ENCODE measurements at places on chromosomes 13 and 19.

- no peak for DNase-seq
Measured at GRCh38 chr13:110391273-110391672, 84.2 kb downstream of the COL4A2 start.

DNA sequence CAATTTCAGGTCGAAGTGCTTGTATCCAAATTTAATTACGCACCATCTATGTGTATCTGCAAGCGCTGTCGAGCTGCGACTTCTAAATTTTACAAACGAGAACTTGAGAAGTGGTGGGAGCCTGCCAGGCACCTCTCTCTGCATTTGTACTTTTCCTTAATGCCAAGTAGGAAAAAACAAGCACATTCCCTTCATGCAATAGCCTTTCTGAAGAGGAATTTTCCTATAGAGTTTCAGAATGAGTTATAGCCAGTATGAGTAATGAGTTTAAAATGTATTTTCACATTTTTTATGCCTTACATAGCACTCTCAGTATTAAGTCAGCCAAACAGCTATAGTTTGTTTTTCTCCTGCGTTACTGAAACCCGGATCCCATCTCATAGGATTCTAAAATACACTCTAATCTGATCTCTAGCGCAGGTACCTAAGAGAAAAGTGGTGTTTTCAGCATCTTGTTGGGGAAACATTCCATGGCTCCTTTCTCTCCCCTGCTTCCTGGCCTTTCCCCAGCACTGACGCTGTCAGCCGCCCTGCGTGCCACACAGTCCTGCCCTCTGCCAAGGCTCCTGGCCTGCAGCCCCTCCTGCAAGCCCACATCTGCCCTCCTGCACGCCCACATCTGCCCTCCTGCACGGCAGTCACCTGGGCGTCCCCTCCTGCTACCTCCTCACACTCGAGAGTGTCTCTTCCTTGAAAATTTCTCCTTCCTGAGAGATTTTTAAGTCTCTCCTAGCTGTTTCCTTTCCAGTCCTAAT lies 526.9 kb downstream of the MYO16 start:
- DNase-seq, result no peak

DNA sequence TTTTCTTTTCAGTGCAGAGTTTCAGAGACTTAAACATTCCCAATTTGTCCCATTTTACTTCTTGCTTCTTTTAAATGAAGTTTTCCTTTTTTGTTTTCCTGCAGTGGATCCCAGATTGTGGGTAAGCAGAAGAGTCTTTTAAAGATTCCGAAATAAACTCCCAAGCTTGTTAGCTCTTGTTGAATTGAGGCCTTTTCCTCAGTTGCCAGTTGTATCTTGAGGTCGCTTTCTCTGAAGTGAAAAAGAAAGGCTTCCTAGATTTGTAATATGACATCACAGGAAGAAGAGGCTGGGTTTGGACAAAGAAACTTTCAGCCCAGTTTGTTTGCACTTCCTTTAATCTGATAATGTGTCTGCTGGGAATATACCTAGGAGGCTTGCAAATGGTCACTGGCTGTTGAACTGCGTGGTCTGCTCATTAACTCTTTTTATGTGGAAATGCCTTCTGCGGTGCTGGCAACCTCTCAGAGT lies at the start of gene LPAR6:
Gene LPAR6 (minus strand): TSS at position 233 of the 471 bp plus-strand sequence. CDS start 690 bp downstream, outside the sequence.
- DNase-seq, result no peak

DNA sequence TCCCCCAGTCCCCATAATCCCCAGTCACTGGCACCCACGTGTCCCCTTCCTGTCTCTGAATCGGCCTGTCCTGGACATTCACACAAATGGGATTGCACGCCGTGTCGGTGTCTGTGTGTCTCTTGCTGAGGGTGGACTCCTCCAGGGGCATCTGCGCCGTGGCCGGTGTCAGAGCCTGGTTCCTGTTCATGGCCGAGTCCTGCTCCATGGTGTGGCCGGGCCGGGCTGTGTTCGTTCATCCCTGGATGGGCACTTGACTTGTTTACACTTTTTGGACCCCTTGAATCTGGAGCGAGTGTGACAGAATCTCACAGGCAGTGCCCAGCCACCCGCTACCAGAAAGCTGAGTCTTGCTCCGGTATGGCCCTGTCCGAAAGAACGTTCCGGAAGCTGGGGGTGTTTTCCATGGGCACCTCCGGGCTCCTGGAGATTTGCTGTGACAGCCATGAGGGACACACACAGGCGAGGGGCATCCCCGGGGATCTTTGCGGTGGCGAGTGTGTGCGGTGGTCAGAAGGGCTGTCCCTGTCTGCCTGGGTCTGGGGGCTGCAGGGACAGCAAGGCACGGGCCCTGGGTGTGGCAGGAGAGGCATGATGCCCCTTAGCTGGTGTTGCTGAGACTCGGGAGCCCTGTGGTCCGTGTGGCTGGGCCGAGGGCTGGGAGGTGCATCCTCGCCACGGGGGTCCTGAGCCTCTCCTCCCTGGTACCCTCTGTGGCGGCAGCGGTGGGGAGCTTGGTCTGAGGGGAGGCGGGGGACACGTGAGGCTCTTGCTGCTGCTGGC lies 6.4 kb upstream of the MEX3D start:
- DNase-seq, result no peak

GRCh38 chr13:50626101-50626547 lies 217.4 kb downstream of the DLEU7 start:
- no peak for DNase-seq

- DNase-seq, result no peak
Measured at GRCh38 chr13:47158593-47158992, 261.7 kb upstream of the HTR2A start.

GRCh38 chr13:99996381-99996973 lies 14.9 kb downstream of the ZIC2 start:
- DNase-seq, result no peak

GRCh38 chr13:31134039-31134711 lies 27.5 kb downstream of the HSPH1 start:
- no peak for DNase-seq

DNA sequence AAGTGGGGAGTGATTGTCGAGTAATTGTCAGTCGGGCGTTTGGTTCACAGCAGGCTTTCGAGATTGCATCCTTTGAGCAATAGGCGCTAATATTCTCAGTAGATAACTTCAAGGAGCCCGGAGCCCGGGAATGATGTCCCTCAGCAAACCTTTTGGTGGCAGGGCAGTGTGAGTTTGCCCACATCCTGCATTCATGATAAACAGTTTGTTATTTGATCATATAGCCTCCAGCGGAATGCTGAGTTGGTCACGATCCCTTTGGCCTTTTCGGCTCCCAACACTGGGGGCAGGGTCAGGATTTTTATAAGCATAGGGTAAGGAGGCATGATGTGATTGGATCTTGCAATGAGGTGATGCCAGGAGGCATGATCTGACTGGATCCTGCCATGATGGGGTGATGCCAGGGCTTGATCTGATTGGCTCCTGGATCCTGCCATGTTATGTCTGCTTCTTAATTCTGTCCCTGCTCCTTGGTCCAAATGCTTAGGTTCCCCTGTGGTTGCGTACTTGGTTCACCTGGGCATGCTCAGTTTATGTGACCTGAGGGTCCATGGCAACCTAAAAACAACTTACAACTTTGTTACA lies 38.2 kb upstream of the IGSF23 start:
- no peak for DNase-seq

- no peak for DNase-seq
Measured at GRCh38 chr13:36630181-36630803, 43.5 kb upstream of the SERTM1 start.

DNA sequence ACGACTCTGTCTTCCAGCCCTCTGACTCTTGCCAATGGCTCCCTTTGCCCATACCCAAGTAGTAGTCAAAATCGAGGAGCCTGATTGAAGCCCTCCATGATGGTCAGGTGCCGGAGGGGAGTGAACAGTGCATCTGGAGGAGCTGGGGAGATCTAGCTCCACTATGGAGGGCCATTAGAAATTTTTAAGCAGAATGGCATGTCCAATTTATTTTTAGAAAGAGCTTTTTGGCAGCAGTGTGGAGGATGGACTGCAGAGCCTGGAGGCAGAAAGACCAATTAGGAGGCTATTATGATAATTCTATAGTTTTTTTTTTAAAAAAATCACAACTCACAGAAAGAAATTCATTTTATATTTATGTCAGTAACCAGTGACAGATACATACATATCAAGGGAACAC lies 92.7 kb upstream of the SLC7A1 start:
- DNase-seq, result no peak

DNA sequence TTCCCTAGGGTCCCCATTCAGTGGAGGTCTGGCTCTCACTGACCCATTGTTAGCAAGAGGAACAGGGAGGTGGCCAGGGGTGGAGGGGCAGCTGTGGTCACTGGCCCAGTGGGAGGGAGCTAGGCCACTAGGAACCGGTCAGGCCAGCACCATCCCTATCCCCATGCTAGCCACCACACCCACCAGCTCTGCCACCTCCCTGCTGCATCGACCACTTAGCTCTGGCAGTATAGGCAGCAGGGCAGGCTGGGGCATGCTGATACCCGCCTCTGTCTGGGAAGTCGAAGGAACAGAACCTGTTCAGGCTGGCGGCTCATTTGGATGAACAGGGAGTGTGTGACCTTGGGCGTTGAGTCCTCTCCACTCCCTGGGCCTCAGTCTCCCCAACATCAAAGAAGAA lies 4.7 kb downstream of the PPP1R13L start:
- no peak for DNase-seq

- no peak for DNase-seq
Measured at GRCh38 chr13:44919104-44919804, 70.0 kb downstream of the NUFIP1 start.

DNA sequence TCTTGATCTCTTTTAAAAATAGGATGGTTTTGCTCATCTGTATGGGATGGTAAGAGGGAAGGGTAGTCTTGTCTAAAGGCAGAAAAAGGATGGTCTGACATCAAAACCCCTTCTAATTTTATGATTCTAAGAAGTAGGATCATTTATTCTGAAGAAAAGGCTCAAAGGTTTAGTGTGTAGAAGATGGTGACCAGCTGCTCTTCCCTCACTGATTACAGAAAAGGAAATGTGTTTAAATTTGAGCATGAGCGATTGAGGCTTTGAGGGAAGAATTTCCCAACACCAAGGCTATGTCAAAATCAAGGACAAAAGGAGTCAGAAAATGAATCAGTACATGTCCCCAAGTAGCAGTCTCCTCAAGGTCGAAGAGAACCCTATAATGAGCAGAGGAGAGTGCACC lies 909.8 kb downstream of the EFNB2 start:
- DNase-seq, result no peak

DNA sequence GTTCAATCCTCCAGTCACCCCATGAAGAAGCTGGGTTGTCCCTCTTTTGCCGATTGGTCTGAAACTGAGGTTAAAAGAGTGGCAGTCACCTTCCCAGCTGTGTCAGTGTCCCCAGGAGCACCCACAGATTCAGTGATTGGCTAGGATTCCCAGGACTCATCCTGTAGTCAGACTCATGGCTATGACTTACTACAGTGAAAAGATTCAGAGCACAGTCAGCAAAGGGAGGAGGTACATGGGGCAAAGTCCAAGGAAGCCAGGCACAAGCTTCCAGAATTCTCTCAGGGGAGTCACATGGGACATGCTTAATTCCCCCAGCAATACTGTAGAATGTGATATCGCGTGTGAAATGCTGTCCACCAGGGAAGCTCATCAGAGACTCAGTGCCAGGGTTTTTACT lies 14.2 kb downstream of the ZNF473 start:
- no peak for DNase-seq

GRCh38 chr19:48968179-48968661 lies 3.1 kb downstream of the FTL start:
- no peak for DNase-seq

GRCh38 chr13:80562433-80563156 lies 221.7 kb upstream of the SPRY2 start:
- no peak for DNase-seq

- DNase-seq, result no peak
Measured at GRCh38 chr19:36646746-36647145, 19.9 kb downstream of the ZNF461 start.

DNA sequence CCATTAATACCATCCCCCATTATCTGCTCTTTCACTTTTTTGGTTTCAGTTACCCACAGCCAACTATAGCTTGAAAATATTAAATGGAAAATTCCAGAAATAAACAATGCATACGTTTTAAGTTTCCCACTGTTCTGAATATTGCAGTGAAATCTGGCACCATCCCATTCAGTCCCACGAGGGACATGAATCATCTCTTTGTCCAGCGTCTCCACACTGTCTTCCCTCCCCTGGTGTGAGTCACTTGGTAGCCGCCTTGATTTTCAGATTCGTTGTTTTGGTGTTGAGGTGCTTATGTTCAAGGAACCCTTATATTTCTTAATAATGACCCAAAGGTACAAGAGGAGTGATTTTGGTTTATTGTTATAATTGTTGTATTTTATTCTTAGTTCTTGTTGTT lies 246.1 kb downstream of the DCT start:
- DNase-seq, result no peak

- no peak for DNase-seq
Measured at GRCh38 chr13:105655046-105655445, 880.4 kb downstream of the EFNB2 start.

DNA sequence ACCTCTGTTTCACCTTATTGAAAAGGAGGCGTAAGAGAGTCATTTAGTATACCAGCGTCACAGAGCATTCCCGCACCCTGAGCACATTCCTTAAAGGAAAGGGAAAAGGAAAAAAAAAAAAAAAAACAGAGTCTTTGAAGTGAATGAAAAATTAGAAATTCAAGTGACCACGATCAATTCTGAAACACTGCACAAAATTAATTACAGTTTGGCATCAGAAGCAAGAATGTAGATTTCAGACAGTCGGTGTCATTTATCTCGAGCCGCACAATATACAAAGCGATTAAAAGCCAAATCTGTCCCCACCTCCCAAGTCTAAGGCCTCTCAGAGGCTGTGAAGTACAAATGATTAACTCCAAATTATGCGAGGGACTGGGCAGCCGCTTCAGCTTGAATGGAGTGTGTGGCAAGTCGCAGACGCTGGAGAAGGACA lies 173.7 kb upstream of the ZNF507 start:
- no peak for DNase-seq

DNA sequence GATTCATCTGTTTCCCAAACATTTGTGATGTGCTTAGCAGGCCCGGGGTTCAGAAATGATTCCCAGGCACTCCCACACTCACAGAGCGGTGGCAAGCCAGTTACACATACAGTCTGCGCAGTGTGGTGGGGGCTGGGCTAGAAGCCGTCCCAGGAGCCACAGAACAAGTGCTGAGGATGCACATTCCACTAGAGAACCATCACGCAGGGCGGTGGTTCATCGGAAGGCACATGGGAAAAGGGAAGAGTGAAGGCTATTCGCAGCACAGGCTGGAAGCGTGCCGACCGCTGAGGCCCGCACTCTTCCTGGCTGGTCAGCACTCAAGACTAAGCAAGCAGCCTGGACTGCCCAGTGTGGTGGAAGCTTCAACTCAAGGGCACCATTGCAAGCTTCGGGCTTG lies 126.3 kb upstream of the SLC7A1 start:
- no peak for DNase-seq

DNA sequence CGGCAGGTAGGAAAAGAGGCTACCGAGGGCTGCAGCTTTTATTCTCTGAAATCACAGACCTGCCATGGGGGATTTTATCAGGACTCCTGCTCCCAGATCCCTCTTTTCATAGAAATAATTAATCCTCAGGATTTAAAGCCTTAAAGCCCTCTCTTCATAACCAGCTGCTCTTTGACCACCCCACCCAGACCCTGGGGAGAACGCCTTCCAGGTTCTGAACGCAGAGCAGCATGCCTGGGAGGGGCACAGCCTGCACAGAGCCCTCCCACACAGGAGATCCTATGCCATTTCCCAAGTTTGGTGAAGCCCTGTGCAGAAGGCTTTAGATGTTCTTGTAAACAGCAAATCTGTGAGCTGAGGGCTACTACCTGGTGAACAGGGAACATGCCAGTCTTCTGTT lies 91.1 kb downstream of the STOML3 start:
- no peak for DNase-seq

GRCh38 chr13:33081666-33082065 lies 65.4 kb downstream of the KL start:
- no peak for DNase-seq

GRCh38 chr19:6481541-6482342 lies at the start of gene DENND1C:
DENND1C (minus strand) TSS chr19:6481787; CDS start chr19:6481695, 92 bp downstream.
- peak; percentile 82 for DNase-seq

- no peak for DNase-seq
Measured at GRCh38 chr19:3407556-3408516, 41.5 kb downstream of the NFIC start.

Data from stimulated activated CD8-positive, alpha-beta memory T cell treated with anti-CD3 and anti-CD28 coated beads, Interleukin-4, amount 100 ng/mL, for 48 hours (primary cell).